Stimulated activated CD4-positive, alpha-beta T cell treated with anti-CD3 and anti-CD28 coated beads, Interleukin-2, amount 100 ng/mL, for 48 hours (primary cell): ENCODE measurements at places on chromosomes 12 and 14.

GRCh38 chr12:62435303-62436163 lies 31.1 kb upstream of the MON2 start:
- no peak for DNase-seq

DNA sequence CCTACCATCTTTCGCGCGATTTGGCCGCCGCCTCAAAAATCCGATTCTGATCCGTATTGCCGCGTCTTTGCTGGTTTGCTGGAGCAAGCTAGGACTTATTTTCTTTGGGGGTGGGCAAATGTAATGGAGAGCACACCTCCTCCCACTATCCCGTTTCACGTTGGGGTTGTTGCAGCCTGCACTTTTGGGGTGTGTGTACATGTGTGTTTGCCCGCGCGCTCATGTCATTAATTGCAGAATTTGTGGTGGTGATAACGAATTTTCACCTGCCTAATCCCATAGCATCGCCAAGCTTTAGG lies 657 bp downstream of the METAP2 start:
- no peak for DNase-seq

DNA sequence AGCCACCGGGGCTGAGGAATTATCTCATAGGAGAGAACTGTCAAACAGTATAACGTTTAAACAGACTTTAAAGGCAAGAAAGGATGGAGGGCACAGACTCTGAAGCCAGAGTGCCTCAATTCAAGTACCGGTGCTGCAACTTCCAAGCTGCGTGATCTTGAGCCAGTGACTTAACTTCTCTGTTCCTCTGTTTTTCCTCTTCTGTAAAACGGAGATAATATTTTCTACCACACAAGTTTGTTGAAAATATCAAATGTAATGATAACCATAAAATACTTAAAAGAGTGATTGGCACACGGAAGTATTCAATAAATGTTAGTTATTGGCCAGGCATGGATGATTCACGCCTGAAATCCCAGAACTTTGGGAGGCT lies 18.2 kb downstream of the BATF start:
- no peak for DNase-seq

DNA sequence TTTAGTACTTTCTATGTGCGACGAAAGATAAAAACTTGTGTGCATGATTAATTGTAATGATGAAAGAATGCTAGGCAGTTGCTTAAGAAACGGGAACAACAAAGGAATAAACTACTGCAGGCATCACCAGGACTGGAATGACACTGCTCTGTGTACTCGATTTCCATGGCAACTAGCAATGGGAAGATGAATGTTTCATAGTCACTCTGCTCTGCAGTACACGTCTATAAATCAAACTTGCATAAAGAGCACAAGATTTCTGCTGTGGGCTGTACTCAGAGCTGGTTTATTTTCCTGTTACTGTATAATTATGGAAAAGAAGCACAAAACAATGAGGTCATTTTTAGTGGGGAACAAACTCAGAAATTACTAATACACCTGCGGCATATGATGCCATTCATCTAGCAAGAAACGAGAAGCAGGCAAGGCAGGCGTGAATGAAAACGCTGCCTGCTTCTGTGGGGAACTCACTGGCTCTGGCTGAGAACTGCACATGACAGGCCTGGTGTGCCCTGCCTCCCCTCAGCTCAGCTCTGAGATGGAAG lies 41.8 kb downstream of the EFCAB11 start:
- no peak for DNase-seq

DNA sequence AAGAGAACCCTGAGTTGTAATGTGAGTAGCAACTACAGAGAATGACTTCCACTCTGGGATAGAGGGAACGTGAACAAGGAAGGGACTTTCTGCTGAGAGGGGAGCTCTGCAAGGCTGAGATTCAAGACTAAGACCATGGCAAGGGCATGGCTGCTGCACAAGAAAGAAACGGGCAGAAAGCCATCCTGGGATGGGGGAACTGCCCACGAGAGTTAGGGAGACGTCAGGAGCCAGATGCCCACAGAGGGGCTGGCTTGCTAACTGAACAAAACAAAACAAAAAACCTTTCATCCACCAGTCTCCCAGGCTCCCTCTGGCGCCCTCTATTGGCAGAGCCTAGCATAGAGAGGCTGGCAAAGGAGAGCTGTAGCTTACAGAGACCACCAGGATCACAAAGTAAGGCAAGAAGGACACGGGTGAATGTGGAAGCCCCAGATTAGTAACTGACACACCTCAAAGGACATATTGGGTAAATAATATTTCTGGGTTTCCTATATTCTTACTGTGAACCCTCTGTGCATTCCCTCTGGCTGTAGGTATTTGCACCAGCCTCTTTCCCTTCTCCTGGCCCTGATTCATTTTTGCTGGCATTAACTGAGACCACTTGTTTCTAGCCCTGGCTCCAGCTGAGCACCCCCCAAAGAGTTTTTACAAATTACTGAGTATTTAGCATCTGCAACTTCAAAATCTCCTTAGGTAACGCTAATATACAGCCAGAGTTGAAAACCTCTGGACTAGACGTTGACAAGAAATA lies 338.3 kb downstream of the EMP1 start:
- DNase-seq: peak; percentile 54

- no peak for DNase-seq
These were observed 3.2 kb downstream of the BICDL1 start for GRCh38 chr12:119992129-119992705.

- DNase-seq: peak; percentile 82
These were observed 20.2 kb downstream of the KRT8 start for GRCh38 chr12:52884526-52885293.

DNA sequence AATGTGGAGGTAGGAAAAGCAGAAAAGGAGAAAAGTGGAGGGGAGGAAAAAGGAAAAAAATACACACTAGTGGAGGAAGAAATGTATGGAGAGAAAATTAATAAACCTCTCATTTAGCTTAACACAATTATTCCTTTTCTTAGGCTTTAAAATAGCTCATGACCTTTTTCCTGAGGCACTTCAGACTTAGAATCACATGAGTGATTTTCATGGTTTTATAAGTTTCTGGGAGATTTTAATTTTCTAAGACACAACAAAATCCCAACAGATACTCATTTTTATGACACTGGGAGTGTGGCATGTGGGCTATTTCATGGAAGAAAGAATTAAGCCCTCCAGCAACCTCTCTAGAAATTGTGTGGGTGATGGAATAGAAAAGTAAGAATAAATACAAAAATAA lies 214.7 kb downstream of the CPNE8 start:
- DNase-seq: no peak

GRCh38 chr12:45148006-45148405 lies 67.9 kb upstream of the ANO6 start:
- no peak for DNase-seq

- DNase-seq: no peak
These were observed 460 bp upstream of the SYNE2 start for GRCh38 chr14:63852271-63852816.

GRCh38 chr12:116528498-116528897 lies 30.7 kb upstream of the MAP1LC3B2 start:
- no peak for DNase-seq

DNA sequence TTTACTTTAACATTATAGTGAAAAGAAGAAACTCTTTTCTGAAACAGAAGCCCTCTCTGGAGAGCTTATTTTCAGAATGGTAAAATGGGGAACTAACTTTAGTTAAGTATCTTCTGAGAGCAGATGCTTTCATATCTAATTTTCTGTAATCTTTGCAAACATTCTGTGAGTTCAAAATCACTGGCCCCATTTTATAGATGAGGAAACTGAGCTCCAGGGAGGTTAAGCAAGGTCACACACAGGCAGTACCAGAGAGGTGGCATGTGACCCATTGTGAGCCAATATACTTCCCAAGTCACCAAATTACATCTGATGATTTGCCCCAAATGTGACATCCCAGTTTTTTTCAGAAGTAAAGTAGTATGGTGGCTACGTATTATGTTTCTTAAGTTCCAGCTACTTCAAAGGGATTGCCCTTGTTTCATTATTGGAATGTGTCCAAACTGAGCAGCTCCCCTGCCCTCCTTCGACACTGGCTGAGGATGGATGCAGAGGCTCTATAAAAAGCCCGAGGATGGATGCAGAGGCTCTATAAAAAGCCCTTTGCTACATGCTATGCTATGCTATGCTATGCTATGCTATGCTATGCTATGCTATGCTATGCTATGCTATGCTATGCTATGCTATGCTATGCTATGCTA lies 36.2 kb upstream of the NUDT4 start:
- no peak for DNase-seq

GRCh38 chr14:52202151-52202550 lies 65.3 kb upstream of the PTGDR start:
- DNase-seq: no peak

DNA sequence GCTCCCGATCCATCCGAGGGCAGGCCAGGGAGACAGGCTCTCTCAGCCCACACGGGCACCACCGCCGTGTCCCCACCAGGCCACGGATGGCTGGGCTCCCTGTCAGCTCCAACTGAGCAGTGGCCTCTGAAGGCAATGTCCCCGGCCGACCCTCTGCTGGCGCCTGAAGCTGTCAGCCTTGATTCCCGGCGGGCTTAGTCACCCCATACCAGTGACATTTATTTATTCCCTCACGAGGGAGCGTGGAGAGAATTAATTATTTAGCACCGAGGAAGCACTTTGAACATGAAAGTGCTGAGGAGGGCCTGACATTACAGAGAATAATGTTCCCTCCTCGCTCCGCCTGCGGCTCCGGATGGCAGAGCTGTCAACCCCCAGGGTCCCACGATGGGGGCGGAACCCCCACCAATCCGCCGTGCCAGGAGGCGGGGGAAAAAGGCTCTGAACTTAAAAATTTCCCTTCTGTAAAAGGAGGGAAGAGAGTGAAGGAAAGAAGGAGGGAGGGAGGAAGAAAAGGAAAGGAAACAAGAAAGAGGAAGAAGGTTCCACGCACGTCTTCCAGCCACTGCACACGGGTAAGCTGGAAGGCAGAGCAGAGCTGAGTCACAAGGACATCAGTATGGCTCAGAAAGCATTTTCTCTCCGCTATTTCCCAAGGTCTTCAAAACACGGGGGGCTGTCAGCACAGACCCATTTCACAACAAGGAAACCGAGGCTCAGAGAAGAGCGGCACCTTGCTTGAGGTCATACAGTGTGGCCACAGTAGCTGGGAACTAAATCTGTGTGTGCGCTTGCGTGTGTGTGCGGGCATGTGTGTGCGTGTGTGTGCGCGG lies 108.7 kb upstream of the NCOR2 start:
- DNase-seq: no peak

- no peak for DNase-seq
These were observed 11.6 kb downstream of the RNASE10 start for GRCh38 chr14:20516921-20517320.
